ENCODE measurements at places on chromosomes 3 and 15. TPM values are rescaled to one million over a fixed set of nuclear protein-coding genes. Genes with fewer than 3 reads are reported as not detected.

Gene GOLGA6L7
- not detected for total RNA-seq

DNA sequence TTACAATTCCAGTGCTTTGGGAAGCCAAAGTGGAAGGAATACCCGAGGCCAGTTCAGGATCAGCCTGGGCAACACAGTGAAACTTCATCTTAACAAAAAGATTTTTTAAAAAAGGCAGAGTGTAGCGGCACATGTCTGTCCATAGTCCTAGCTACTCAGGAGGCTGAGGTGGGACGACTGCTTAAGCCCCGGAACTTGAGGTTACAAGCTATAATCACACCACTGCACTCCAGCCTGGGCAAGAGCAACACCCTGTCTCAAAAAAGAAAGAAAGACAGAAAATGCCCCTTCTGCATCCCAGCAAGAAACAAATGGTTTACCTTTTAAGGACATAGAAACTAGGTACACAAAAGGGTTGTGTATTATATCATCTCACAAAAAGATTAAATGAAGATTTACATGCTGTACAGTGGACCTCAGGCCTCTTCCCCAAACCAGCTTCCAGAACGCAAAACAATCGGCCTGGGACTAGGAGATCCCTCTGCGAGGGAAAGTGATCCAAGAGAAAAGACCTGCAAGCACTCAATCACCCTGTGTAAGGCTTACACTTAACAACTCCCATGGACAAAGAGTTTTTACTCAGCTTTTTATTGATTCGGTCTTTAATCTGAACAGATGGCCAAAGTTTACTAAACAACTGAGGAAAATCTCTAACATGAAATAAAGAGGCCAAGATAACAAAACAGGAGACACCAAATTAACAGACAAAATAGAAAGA lies 21.2 kb downstream of the TFDP2 start:
- no peak for DNase-seq

GRCh38 chr3:157063926-157064325 lies 96.0 kb downstream of the CCNL1 start:
- no peak for DNase-seq

Gene MFAP1
- 13.5 TPM for total RNA-seq

DNA sequence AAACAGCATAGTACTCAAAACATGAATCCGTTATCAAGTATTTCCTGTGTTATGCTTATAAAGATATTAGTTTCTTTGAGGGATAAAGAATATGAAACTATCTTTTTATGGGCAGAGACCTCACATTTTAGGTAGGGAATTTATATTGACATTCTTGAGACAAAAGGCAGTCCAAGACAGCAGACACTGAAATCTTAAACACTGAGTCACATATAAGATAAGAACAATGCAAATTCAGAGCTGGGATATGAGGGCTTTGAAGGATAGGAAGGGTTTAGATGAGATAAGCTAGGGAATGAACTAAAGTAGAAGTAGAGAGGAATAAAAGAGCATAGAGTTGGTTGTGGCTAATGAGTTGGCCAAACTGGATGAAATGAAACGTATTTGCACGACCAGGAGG lies 58.4 kb downstream of the ASTE1 start:
- no peak for DNase-seq

- no peak for DNase-seq
Measured at GRCh38 chr15:95761501-95762165, 568.9 kb upstream of the NR2F2 start.

DNA sequence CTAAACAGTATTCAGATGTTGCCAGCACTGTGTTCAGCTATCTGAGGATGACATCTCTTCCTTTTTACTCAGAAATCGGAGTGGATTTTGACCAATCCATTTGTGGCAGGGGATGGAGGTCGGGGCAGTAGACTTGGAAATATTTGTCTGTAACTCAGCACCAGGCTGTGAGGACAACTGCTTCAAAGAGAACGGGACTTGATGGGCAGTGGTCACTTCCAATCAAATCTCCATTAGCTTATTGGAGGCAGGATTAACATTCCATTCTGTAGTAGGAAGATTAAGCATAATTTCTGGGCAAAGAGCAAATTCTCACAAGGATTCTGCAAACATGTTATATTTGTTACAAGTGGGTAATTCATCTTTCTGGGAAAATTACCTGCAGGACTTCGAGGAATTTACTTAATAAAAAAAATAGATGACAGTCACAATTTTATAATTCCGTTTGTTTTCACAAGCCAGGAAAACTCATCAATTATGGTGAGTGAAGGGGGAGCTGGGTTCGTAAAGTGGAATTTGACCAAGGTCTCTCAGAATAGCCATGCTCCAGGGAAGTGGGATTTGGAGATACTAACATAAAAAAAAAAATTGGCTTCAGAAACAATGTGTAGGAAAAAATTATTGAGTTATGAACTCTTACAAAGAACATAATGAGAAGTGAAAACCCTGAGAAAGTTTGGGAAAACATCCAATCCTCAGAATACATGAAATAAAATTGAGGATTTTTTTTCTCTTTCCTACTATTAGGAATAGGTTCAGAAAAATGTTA lies 18.1 kb downstream of the CRABP1 start:
- no peak for DNase-seq

- no peak for DNase-seq
Measured at GRCh38 chr15:70111203-70112073, 13.7 kb upstream of the TLE3 start.

- no peak for DNase-seq
Measured at GRCh38 chr3:51445544-51446280, 54.1 kb downstream of the DCAF1 start.

Gene TRIM42
- not detected for total RNA-seq

Gene CFAP20DC
- total RNA-seq = 5.4 TPM

Gene SERP1
- 231 TPM for total RNA-seq

- no peak for DNase-seq
Measured at GRCh38 chr3:7618606-7619005, 757.7 kb downstream of the GRM7 start.

DNA sequence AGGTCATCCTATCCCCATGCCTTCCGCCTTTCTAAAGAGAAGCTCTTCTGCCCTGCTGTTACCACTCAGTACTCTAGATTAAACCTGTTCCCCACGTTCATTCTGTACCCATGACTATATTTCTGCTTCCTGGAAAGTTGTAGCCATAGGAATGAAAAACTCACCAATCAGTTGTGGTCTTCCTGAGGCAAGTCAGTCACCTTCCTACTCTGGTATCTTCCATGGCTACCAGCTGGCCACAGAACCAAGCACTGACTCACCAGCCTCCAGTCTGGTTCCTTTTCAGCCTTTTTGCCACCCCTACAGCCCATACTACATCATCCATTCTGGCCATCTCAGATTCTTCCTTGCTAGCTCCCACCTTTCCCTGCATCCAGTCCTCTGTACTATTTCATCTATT lies 46.4 kb downstream of the TMEM44 start:
- DNase-seq = no peak

- no peak for DNase-seq
Measured at GRCh38 chr3:56916716-56917360, 115.1 kb upstream of the ARHGEF3 start.

Gene SLCO2A1
- 40.3 TPM for total RNA-seq
